GM03348 (cell line): ENCODE measurements at places on chromosomes 3 and 15.

DNA sequence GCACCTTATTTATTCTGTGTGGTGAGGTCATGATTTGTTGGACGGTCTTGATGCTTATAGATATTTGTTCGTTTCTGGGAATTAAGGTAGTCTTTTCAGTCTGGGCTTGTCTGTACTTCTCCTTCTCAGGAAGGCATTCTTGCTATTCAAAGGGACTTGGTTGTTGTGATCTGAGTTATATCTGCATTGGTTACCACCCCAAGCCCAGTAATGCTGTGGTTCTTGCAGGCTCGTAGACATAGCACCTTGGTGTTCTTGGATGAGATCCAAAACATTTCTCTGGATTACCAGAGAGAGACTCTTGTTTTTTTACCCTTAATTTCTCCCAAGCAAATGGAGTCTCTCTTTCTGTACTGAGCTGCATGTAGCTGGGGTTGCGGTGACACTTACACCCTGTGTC lies 128.0 kb upstream of the CBLB start:
- DNase-seq, result no peak

DNA sequence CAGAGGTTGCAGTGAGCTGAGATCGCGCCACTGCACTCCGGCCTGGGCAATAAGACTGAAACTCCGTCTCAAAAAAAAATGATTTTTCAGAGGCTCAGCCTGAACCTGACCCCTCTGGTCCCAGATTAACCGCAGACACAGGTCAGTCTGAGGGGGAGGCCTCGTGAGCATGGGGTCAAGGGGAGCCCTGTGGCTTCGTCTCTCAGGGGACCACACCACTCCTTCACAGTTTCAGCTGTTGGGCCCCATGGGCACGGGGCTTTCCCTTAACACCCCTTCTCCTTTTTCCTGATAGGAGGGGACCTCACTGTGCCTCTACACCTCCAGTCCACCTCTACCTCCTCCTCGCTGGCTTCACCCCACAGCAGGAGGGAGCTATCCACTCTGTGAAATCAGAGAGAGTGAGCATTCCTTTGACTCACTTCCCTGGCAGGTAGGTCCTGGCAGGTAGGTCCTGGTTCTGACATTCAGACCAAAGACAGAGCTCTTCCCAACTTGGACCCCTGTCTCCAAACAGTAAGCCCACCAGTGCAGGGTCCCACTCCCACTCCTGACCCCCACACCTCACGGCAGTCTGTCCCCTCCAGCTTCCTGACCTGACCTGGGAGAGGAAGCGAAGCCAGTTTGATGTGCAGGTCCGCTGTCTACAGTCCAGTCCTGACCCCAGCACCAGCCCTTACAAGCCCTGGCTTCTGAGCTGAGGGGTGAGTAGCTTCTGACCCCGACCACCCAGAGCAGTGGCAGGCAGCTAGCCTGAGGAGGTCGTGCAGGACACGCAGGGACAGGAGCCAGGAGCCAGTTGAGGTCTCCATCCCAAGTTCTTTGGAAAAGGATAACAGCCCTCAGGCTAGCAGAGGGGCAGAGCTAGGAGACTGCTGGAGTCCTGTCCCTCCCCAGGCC lies 9.0 kb downstream of the RRP9 start:
- DNase-seq, result no peak

GRCh38 chr15:89976246-89976600 lies 24.9 kb upstream of the ZNF710 start:
- no peak for DNase-seq

DNA sequence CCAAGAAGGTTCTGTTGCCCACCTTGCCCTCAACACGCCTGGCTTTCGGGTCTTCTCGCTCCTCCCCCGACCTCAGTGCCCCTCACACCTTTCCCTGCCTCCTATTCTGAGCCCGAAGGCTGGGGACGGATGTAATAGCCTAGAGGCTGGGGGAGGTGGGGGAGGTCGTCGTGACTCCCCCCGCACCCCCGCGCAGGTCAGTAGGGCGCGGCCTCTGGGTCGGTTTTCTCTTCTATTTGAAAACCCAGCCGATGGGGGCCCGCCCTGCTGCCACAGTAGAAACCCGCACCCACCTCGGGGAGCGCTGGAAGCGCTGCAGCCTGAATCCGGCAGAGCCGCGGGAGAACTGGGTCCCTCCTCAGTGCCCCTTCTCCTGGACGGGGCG lies 1.0 kb upstream of the RBPMS2 start:
- no peak for DNase-seq

GRCh38 chr3:177348974-177349373 lies 151.7 kb upstream of the TBL1XR1 start:
- no peak for DNase-seq

GRCh38 chr3:126275620-126275904 lies 81.6 kb downstream of the KLF15 start:
- no peak for DNase-seq

DNA sequence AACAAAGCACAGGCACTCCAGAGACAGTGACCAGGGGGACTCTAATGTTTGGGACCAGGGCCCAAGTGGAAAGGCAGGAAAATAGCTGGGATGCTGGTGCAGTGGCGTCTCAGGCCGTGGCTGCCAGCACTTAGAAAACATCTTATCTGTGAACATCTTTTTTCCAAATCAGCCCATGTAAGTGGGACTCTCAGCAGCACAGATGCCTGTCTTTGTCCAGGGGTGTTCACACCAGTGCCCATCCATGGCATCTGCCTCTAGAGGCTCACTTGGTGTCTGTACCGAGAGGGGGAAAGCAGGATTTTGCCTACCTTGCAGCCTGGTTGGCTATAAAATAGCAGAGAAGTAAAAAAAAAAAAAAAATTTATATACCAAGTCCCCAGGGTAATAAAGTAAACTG lies 26.7 kb downstream of the SLC12A8 start:
- DNase-seq, result no peak

- DNase-seq, result no peak
Observed at GRCh38 chr3:146504498-146505197, 35.3 kb upstream of the PLSCR2 start.
